Liver (tissue), 10 donors: ENCODE measurements at places on chromosomes 4 and X.
A peak's percentile ranks its signal among the peaks of the same experiment; 100 is the strongest.

DNA sequence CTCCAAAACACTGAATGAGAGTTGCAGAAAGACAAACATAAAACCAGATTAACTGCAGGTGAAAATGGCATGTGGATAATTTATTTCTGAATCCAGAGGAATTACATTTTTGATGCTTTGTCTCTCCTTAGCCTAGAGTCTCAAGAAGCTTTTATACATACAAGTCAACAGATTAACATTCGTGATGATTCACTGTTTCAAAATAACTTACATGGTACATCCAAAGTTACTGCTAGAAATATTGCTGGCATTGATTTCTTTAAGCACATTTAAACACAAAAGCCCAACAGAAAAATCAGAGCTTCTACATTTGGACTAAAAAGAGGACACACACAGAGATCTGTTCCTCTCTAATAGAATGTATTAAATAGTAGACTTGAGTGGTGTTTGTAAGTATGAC, 105.6 kb downstream of the AMELX start:
- no peaks in the 10 kb centered on the region for H3K4me1 ChIP-seq
- H3K27ac ChIP-seq = no peak overlapping the region
- no peaks in the 10 kb centered on the region for H3K36me3 ChIP-seq
- no peak for DNase-seq
- no peak overlapping the region for H3K4me3 ChIP-seq

DNA sequence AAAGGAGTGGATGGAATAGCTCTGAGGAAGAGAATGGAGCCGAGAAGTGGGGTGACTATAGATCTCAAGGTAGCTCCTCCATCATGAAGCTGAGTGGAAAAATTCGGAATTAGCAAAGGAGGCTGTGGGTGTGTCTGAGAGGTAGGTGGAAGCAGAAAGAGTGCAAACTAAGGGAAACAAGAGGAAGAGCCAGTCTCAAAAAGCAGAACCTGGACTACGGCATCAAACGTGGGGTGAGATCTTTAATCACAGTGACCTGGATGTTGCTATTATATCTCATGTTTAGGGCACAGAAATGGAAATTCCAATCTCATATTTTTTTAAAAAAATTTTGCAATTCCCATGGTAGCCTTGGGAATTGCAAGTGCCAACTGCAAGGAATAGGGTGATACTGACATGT, 162.5 kb upstream of the RASGEF1B start:
- no peaks in the 10 kb centered on the region for H3K36me3 ChIP-seq
- H3K27me3 ChIP-seq = no peaks in the 10 kb centered on the region
- no peak for DNase-seq

GRCh38 chrX:75603833-75604232, 81.0 kb upstream of the ZDHHC15 start:
- no peaks in the 10 kb centered on the region for H3K36me3 ChIP-seq
- no peak overlapping the region for H3K27ac ChIP-seq
- no peak overlapping the region for H3K4me3 ChIP-seq
- H3K27me3 ChIP-seq = no peaks in the 10 kb centered on the region
- no peak for DNase-seq

DNA sequence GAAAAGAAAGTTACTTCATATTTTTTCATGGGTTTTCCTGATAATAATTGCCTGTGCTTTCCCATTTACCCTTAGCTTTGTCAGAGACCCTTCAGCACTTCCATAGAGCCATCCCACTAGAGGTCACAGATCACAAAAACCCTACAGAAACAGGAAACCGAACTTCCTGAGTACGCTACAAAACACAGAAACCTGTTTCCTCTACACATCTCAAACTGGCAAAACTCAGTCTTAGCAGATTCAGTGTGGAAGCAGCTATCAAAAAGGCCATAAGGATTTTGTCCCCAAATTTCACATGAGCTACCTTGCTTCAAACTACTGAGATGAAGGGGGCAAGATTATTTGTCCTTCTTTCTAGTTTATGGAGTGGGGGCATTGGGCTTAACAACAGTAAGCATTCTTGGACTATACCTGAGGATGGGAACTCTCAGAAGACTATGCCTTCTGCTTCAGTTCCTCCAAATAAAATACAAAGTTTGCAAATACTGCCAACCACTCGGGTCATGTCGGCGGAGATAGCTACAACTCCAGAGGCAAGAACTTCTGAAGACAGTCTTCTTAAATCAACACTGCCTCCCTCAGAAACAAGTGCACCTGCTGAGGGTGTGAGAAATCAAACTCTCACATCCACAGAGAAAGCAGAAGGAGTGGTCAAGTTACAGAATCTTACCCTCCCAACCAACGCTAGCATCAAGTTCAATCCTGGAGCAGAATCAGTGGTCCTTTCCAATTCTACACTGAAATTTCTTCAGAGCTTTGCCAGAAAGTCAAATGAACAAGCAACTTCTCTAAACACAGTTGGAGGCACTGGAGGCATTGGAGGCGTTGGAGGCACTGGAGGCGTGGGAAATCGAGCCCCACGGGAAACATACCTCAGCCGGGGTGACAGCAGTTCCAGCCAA, at the start of gene MMRN1:
Gene MMRN1 (plus strand): TSS at position 206 of the 902 bp plus-strand sequence. CDS start 118 bp downstream, at position 324.
- H3K36me3 ChIP-seq = no peaks in the 10 kb centered on the region
- H3K27ac ChIP-seq = no peak within 1 kb of the TSS
- no peaks in the 10 kb centered on the region for H3K4me1 ChIP-seq
- H3K27me3 ChIP-seq = no peaks in the 10 kb centered on the region
- no peak for DNase-seq

DNA sequence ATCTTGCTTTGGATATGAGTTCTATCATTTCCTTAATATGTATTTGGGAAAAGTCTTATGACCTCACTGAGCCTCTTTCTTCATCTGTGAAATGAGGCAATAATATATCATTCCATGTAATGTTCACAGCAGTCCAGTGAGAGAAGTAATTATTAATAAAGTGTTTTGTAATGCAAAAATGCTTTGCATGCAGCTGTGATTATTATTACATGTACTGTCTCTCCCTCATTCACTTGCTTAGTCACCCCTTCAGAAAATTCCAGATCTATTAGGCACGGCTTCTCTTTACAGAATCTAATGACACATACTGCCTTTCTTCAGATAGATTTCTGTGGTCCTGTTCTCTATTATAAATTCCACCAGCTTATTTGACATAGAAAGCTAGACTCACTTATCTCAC, 53.5 kb upstream of the FGF13 start:
- no peaks in the 10 kb centered on the region for H3K36me3 ChIP-seq
- no peak for DNase-seq
- no peak overlapping the region for H3K27ac ChIP-seq
- no peaks in the 10 kb centered on the region for H3K27me3 ChIP-seq

GRCh38 chrX:155767051-155767875, 113.9 kb upstream of the VAMP7 start:
- H3K36me3 ChIP-seq = no peaks in the 10 kb centered on the region
- no peaks in the 10 kb centered on the region for H3K27me3 ChIP-seq
- H3K4me1 ChIP-seq = no peaks in the 10 kb centered on the region
- no peak for DNase-seq
- peak overlapping the region; percentile 47 for H3K4me3 ChIP-seq

- no peaks in the 10 kb centered on the region for H3K4me1 ChIP-seq
- DNase-seq = no peak
- H3K36me3 ChIP-seq = no peaks in the 10 kb centered on the region
- H3K27me3 ChIP-seq = no peaks in the 10 kb centered on the region
- no peak overlapping the region for H3K4me3 ChIP-seq
These were observed 298.2 kb upstream of the ARSJ start for GRCh38 chr4:114277690-114278089.

- H3K4me3 ChIP-seq = no peak overlapping the region
- H3K27ac ChIP-seq = no peak overlapping the region
- no peaks in the 10 kb centered on the region for H3K27me3 ChIP-seq
- peaks cover 7% of the 10 kb centered on the region for H3K4me1 ChIP-seq
These were observed 199.4 kb downstream of the PALLD start for GRCh38 chr4:168696280-168696679.

DNA sequence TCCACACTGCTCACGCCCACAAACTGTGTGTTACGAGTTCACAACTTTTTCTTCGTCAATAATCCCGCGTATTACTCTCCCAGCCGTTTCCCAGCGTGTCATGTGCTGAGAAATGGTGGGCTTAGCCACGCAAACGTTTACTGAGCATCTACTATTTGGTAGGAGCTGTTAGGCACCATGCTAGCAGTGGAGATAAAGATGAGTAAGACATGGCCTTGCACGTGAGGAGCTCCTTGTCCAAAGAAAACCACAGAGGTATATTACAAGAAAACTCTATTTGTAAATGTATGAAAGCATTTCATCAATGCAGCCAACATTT, 821 bp upstream of the TMEM128 start:
- H3K4me3 ChIP-seq = peak overlapping the region; percentile 80
- H3K36me3 ChIP-seq = peaks cover 9% of the 10 kb centered on the region
- H3K27me3 ChIP-seq = no peaks in the 10 kb centered on the region
- H3K27ac ChIP-seq = peak overlapping the region; percentile 77
- H3K4me1 ChIP-seq = peaks cover 20% of the 10 kb centered on the region

GRCh38 chr4:572594-572993, 3.5 kb downstream of the TMEM271 start:
- no peaks in the 10 kb centered on the region for H3K36me3 ChIP-seq
- peaks cover 11% of the 10 kb centered on the region for H3K4me1 ChIP-seq
- H3K4me3 ChIP-seq = no peak overlapping the region
- no peak overlapping the region for H3K27ac ChIP-seq
- DNase-seq = no peak

DNA sequence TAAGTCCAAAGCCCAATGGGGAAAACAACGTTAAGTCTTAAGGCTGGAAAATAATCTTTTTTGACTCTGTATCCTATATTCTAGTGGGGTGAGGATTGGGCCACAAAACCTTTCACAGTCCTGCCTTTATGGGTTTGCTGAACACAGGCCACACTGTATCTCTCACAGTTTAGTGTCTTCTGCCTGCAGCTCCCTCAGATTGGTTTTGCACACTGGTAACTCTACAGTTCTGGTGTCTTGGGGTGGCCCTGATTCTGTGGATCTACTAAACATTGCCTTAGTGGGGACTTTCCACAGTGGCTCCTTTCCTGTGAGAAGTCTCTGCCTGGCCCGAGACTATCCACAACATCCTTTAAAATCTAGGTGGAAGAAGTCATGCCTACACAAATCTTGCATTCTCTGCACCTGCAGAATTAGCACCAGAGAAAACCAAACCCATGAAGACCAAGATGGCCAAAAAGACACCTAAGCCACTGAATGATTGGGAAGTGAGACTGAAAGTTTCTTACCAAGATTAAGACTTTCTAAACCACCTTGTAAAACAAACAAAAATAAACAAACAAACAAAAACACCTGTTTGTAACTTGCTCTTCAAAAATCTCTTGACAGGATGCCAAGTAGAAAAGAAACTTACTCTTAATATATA, 150.4 kb upstream of the PCDH10 start:
- H3K27me3 ChIP-seq = no peaks in the 10 kb centered on the region
- no peak for DNase-seq
- no peak overlapping the region for H3K4me3 ChIP-seq

DNA sequence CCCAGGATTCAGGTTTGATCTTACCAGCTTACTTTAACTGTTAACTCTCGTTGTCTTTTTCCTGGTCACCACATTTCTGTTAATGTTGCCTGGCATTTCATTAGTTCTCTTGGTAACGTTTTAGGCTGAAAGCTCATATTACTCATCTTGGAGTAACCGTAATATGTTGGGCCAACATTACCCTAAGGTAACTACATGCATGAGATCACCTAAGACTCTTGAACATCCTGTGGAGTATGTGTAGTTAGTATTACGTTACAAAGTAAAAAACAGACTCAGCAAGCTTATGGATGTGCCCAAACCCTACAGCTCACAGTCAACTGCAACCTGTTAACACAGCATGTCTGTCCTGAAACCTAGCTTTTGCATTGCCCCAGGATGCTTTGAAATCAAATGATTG, 203.3 kb upstream of the HS3ST1 start:
- no peak overlapping the region for H3K27ac ChIP-seq
- no peaks in the 10 kb centered on the region for H3K27me3 ChIP-seq
- H3K36me3 ChIP-seq = no peaks in the 10 kb centered on the region

DNA sequence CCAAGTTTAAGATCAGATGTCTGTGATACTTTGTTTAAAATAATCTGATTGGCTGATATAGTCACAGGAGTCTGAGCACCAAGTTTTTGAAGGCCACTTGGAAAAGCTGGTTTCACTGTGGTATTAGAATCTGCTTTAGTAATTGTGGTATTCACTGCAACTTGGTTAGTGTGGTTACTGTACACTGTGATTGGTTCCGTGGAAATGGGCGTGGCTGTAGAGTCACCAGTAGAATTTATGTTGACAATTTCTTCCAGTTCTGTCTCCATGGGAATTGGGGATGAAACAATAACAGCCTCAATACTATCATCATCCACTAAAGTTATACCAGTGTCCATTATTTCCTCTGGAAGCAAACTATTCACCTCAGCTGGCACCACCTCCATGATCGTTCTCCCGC, 26.2 kb downstream of the LIN54 start:
- no peaks in the 10 kb centered on the region for H3K27me3 ChIP-seq
- H3K4me1 ChIP-seq = peaks cover 5% of the 10 kb centered on the region
- no peak overlapping the region for H3K4me3 ChIP-seq
- no peak for DNase-seq
- no peak overlapping the region for H3K27ac ChIP-seq
- peaks cover 3% of the 10 kb centered on the region for H3K36me3 ChIP-seq

DNA sequence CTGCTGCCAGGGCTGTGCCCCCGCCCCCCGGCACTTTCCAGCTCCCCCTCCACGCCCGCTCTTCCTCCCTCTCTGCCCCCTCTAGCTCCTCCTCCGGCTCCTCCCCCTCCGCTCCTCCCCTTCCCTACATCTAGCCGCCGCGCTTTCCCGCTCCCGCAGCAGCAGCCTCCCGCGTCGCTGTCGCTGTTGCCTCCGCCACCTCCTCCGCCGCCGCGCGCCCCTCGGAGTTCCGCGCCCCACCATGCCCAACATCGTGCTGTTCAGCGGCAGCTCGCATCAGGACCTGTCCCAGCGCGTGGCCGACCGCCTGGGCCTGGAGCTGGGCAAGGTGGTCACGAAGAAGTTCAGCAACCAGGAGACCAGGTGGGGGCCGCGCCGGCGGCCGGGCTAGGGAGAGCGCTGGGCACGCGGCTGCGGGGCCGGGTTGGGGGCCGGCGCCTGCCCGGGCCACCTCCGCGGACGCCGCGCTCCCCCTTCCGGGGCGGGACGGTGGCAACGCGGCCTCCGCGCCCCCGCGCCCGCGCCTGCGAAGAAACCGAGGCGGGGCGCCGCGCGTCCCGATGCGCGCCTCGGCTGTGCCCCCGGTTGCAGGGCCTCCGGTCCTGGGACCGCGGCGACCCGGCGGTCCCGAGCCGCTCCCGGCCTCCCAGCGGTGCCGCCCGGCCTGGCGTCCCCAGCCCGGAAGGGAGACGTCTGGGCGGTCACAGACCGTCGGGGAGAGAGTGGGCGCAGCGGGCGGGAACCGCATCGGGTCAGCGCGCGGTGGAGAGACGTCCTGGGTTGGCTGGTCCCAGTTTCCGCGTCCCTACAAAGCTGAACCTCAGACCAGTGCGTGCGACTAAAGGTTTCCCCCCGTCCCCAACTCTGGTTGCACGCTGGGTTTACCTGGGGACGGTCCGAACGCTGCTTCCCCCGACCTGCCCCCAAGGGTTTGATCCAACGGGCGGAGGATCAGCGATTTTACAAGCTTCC, at the start of gene PRPS2:
Gene PRPS2 (plus strand): TSS at position 156 of the 972 bp plus-strand sequence. CDS start 86 bp downstream, at position 242.
- peak within 1 kb of the TSS; percentile 66 for H3K27ac ChIP-seq
- H3K4me3 ChIP-seq = peak within 1 kb of the TSS; percentile 88
- H3K4me1 ChIP-seq = peaks cover 3% of the 10 kb centered on the region
- peak; percentile 62 for DNase-seq
